ENCODE measurements at places on chromosomes 2 and 18.

DNA sequence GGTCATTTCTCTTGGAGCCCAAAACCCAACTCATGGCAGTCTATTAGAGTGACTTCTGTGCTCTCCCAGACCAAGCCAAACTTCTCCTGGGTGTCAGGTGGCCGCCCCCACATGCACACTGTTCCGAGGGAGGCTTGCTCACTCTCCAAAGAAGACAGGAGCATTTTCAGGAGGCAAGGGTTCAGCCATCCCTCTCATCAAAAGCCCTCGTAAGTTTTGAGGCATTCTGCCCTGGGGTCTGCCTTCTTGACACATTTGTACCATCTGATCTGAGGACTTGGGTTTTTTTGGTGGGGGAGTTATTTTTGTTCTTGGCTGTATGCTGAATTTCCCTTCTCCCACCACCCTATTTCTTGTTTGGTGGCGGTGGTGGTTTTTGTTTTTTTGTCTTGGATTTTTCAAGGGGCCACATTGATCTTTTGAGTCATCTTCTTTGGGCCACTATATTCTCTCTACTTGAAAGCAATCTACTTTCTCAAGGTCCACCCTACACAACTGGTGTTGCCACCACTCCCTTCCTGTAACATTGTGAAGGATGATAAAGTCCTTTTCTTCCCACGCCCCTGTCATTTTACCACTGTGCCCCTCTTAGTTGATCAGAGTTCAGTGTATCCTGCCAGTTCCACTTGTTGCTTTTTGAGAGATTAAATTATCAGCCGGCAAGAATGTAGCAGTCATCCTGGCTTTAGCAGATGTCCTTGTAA, 255.8 kb downstream of the CYP26B1 start:
- DNase-seq: no peak

- no peak for DNase-seq
Measured at GRCh38 chr2:200321780-200322534, 15.5 kb downstream of the SPATS2L start.

- peak; percentile 81 for DNase-seq
Measured at GRCh38 chr2:130355578-130356431, at the start of gene PTPN18. PTPN18 (plus strand) TSS chr2:130356056; CDS start chr2:130356108, 52 bp downstream.

DNA sequence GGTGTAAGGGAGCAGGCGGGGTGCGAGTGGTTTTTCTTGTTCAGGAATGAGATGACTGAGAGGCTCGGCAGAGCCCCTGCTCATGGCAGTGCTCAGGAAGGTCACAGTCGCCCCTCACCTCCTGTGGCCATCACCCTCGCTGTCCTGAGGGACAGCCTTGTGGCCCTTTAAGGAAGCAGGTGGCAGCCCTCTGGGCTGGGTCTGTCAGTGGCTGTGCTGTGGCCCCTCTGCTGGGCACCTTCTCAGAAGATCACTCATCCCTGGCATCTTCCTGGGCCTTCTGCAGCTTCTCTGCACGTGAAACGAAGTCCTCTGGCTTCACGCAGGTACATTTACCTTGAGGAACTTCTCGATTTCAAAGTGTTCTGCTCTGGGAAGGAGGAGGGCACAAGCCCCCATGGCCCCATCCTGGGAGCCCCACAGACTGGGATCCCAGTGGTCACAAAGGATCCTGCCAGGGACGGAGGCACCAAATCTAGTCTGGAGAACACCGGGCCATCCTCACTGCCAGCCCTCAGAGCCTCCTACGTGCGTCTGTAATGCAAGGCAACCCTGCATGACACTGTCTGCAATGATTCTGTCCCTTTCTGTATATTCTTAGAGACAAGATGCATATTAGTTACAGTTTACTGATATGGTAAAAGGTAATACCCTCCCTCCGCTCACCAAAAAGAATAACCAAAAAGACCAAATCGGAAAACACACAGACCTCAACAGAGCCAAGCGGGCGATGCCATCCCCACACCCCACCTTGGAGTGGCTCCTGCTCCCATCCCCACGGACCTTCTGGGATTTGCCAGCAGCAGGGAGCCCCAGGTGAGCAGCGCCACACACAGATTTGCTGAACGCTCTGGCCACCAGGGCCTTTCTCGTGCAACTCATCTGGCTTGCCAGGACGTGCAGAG, 25.9 kb upstream of the FAHD2A start:
- DNase-seq: no peak

Measured in fibroblast of upper back skin (primary cell).